ENCODE measurements at places on chromosomes 13 and 19.
A peak's percentile ranks its signal among the peaks of the same experiment; 100 is the strongest.

GRCh38 chr13:70394031-70394548, 285.8 kb upstream of the KLHL1 start:
- DNase-seq, result no peak

DNA sequence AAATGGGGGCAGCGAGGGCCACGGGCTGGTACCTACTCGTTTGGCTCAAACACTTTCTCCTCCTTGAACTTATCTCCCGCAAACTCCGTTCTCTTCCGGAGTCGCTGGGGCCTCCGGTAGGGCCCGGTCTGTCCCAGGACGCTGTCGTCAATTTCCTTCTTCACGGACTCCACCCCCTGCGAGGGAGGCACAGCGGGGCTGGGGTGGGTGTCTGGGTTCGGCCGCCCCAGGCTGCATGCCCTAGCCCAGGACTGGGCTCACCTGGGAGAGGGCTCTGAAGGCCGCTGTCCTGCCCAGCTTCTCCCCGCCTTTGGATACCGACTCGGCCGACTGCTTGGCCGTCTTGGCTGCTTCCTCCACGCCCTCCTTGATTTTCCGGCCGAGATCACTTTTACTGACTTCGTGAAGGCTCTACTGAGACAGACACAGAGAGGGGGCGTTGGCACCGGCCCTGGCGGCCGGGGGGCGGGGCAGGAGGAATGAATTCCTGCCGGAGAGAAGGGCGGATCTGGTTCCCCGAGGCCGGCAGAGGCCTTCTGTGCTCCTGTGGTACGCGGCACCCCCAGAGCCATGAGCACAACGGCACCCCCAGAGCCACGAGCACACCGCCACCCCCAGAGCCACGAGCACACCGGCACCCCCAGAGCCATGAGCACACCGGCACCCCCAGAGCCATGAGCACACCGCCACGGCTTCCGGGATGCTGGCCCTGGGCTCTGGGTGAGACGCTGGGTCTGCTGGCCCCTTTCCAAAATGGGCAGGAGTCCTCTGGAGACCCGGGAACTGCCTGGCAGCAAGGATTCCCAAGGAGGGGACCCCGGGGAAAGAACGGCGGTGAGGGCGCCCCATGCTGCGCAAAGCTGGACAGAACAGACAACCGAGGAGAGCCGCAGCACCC, 8.1 kb upstream of the CTXN1 start:
- DNase-seq, result no peak

DNA sequence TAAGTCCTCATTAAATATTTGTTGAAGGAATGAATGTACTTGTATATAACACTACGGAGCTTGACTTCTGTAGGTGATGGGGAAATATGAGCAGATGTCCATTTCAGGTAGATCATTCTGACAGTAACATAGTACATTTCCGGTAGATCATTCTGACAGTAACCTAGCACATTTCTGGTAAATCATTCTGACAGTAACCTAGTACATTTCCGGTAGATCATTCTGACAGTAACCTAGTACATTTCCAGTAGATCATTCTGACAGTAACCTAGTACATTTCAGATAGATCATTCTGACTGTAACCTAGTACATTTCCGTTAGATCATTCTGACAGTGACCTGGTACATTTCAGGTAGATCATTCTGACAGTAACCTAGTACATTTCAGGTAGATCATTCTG, 2.5 kb downstream of the PHF11 start:
- DNase-seq, result no peak

DNA sequence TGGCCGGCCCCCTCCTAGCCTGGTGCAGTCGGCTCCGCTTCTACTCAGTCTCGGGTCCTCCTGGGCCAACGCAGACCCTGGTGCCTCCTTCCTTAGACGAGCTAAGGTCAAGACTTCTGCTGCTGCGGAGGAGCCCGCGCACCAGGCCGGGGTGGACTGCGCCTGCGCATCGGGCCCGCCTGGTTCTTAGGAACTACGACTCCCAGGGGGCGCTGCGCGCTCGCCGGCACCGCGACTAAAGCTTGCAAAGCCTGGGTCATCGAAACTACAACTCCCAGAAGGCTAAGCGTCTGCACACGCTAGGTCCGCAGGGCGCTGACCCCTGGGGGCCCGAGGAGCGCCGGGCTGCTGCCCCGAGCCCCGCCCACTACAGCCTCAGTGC, at the start of gene ZNF835:
Gene ZNF835 (minus strand): TSS at position 145 of the 382 bp plus-strand sequence. CDS start 6,559 bp downstream, outside the sequence.
- DNase-seq, result peak; percentile 50

GRCh38 chr13:29754473-29754806, 96.0 kb downstream of the UBL3 start:
- DNase-seq, result peak; percentile 56

- peak; percentile 94 for DNase-seq
These were observed 12.8 kb downstream of the CAPS start for GRCh38 chr19:5926641-5927440.

DNA sequence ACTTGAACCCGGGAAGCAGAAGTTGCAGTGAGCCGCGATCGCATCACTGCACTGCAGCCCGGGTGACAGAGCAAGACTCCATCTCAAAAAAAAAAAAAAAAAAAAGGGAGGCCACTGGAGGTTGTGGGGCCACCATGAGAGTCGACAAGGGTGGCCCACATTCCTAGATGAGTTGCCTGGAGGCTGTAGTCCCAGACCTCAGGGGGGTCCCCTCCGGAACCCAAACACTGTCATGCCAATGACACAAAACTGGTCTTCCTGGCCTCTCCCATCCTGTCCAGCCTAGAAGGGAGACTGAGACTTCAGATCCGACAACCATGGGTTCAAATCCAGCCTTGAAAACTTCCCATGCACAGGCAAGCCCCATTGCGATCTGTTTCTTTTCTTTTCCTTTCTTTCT, 14.7 kb downstream of the SPC24 start:
- no peak for DNase-seq

DNA sequence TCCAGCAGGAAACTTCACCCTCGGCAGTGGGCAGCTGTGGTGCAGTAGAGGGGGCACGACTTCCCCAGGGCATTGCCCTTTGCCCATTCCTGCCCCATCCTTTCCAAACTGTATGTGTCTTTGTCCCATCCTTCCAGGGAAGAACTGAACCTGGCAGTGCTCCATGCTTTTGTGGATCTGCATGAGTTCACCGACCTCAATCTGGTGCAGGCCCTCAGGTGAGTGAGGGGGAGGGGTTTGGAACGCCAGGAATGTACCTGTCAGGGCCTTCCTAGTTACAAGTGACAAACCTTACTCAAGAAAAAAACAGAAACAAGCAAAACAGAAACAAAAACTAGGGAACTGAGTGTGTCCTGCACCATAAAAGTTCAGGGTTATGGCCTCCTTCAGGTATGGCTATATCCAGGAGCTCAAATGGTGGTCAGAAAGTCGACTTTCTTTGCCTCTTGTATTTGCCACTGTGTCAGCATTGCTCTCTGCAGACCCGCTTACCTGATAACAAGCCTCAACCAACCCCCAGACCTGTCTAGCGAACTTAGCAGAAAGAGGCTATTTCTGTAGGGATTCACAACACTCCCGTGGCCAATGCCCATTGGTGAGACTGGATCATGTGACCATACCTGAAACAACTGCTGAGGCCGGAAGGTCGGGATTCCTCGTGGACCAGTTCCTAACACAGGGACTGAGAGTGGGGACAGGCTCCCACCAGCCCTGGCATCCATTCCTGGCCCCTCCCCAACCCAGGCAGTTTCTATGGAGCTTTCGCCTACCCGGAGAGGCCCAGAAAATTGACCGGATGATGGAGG, 4.2 kb downstream of the CYTH2 start:
- no peak for DNase-seq

- DNase-seq, result peak; percentile 72
These were observed 113.3 kb downstream of the LMO7 start for GRCh38 chr13:75749407-75749806.

DNA sequence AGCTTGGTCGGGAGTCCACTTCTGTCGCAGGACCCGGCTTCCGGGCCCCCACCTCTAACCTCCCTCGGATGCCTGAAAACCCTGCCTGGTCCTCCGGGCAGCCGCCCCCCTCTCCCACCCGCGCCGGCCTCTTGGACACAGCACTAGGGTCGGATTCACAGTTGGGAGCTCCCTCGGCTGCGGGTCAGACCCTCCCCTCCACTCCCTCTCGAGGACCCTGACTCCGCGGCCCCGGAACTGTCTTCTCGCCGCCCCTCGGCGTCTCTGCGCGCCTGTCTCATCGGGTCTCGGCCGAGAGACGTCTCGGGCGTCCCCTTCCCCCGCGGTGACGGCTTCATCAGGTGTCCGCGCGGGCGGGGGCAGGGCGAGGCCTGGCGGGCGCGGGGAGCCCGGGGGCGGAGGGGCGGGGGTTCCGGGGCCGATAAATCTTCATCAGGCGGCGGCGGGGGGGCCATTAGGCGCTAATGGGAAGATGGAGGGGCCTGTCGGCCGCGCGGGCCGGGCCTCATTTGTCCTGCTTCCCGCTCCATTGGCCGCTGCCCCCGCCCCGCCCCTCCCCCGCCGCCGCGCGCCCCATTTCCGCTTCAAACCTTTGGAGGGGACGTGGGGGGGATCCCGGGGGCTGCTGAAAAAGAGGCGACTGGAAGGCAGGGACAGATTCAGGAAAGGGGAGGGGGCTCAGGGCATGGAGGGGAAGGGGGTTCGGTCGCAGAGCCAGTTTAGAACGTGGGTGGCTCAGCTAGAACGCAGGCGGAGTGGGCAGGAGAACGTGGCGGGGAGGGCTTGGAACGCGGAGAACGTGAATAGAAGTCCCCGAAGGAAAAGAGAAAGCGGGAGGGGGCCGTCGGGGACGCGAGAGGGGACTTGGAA, 11.8 kb upstream of the ERFL start:
- peak; percentile 52 for DNase-seq

DNA sequence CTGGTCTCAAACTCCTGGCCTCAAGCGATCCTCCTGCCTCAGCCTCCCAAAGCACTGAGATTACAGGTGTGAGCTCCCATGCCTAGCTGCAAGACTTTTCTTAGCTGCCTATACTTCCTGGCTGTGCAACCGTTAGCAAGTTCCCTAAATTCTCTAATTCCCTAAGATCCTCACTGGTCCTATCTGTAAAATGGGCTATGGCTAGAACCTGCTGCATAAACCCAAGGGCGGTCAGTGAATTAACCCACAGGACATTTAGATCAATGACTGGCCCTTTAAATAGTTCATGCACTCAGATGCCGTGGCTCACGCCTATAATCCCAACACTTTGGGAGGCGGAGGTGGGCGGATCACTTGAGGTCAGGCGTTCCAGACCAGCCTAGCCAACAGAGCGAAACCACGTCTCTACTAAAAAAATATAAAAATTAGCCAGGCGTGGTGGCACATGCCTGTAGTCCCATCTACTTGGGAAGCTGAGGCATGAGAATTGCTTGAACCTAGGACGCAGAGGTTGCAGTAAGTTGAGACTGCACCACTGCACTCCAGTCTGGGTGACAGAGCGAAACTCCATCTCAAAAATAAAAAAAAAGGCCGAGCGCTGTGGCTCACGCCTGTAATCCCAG, 4.1 kb upstream of the C19orf53 start:
- DNase-seq, result no peak

DNA sequence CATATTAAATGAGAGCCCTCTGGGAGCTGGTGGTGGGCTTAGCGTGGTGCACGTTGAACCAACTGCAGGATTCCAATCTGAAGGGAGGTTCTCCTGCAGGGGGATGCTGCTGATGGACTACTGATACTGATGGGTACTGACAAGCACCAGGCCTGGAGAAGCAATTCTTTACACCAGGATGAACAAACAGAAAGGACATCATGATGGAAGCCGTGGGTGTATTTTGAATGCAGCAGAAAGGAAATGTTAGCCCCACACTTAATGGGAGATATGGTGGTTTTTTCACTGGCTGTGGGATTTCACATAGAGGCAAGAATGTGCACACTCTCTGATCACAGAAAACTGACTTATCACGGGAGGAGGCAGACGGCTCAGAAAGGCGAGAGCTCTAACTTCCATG, 299.7 kb downstream of the TEX29 start:
- DNase-seq, result no peak

- DNase-seq, result no peak
These were observed 1.0 kb upstream of the TM6SF2 start for GRCh38 chr19:19274146-19274545.

DNA sequence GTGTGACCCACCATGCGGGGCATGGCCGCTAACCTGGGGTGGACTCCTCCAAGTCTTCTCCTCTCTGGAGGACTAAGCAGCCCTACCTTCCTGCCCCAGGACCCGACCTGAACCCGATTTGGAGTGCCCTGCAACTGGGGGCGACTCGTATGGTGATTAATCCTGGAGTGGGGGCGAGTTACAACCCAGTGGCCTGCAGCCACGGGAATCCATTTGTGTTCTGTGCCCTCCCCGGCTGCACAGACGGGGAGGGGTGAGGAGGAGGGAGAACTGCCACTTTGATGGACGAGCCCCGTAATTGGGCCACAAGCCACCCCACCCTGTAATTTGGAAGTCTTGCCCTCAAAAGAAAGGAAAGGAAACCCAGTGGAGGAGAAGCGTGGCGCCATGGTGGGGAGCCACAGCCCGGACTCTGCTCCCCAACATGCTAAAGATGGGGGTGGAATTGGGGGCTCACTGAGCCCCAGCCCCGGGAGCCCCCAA, 18.0 kb downstream of the PRR36 start:
- peak; percentile 29 for DNase-seq

- DNase-seq, result no peak
These were observed 19.6 kb downstream of the C13orf46 start for GRCh38 chr13:113954046-113954835.

DNA sequence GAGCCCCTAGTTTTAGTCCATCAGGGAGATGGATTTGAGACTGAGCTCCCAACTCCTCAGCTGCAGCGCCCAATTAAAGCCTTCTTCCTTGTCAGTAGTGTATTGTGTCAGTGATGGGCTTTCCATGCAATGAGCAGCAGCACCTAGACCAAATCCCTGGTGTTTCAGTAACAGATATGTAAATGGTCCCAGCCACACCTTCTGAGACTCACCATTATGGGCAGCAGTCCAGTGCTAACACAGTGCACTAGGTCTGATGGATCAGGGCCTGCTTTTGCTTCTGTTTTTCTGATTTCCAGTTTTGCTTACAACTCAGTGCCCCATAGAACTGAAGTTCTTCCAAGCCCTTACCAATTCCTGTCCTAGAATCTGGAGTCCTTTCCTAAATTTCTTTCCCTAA, 41.8 kb upstream of the MIR17HG start:
- DNase-seq, result no peak

DNA sequence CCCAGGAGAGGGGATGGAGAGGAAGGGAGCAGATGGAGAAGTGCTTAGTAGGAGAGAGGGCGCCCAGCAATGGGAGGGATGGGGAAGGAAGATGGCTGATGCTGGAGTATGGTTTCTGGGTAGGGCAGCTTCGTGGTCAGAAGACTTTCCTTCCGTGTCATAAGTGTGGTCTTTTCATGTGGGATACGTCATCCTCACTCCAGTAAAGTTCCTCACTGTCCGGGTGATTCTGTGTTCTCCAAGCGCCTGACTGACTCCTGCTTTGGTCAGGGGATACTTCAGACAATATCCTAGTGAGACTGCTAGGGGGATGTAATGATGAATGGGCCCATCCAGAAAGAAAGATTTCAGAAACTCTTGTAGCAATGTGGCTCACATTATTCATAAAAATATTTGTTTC, 3.9 kb upstream of the OR10H3 start:
- no peak for DNase-seq

- DNase-seq, result no peak
These were observed 1.1 kb upstream of the CBLC start for GRCh38 chr19:44776402-44777096.

All from GM23248 (cell line).